Upper lobe of left lung (tissue), 6 donors: ENCODE measurements at places on chromosomes 2 and 18. TPM values are rescaled to one million over a fixed set of nuclear protein-coding genes. Genes with fewer than 3 reads are reported as not detected.
A peak's percentile ranks its signal among the peaks of the same experiment; 100 is the strongest.

The SEPTIN10 gene
- total RNA-seq = 87.8 TPM

The METTL5 gene
- total RNA-seq = 31.6 TPM

The PAIP2B gene
- 5.9 TPM for total RNA-seq

The SERPINB2 gene
- total RNA-seq = 0.49 TPM

GRCh38 chr2:39368846-39369245 is 68.2 kb downstream of the MAP4K3 start:
- no peak overlapping the region for H3K4me3 ChIP-seq
- H3K4me1 ChIP-seq = peaks cover 4% of the 10 kb centered on the region
- no peaks in the 10 kb centered on the region for H3K27me3 ChIP-seq
- no peak overlapping the region for H3K27ac ChIP-seq
- no peaks in the 10 kb centered on the region for H3K36me3 ChIP-seq
- no peak for DNase-seq

- DNase-seq = no peak
- H3K4me3 ChIP-seq = no peak overlapping the region
- H3K36me3 ChIP-seq = no peaks in the 10 kb centered on the region
- no peaks in the 10 kb centered on the region for H3K4me1 ChIP-seq
- no peaks in the 10 kb centered on the region for H3K27me3 ChIP-seq
Observed at GRCh38 chr2:50401772-50402653, 629.9 kb downstream of the NRXN1 start.

- H3K4me3 ChIP-seq = peak within 1 kb of the TSS; percentile 75
- peak; percentile 99 for DNase-seq
- no peaks in the 10 kb centered on the region for H3K36me3 ChIP-seq
- no peaks in the 10 kb centered on the region for H3K27me3 ChIP-seq
- H3K27ac ChIP-seq = peak within 1 kb of the TSS; percentile 87
Observed at GRCh38 chr2:105037572-105038382, at the start of gene MRPS9. MRPS9 (plus strand) TSS chr2:105038069; CDS start chr2:105038093, 24 bp downstream.

- no peak overlapping the region for H3K4me3 ChIP-seq
- no peaks in the 10 kb centered on the region for H3K27me3 ChIP-seq
- no peak overlapping the region for H3K27ac ChIP-seq
- no peaks in the 10 kb centered on the region for H3K4me1 ChIP-seq
- no peaks in the 10 kb centered on the region for H3K36me3 ChIP-seq
- DNase-seq = no peak
Observed at GRCh38 chr2:99899882-99900281, 242.5 kb downstream of the AFF3 start.

DNA sequence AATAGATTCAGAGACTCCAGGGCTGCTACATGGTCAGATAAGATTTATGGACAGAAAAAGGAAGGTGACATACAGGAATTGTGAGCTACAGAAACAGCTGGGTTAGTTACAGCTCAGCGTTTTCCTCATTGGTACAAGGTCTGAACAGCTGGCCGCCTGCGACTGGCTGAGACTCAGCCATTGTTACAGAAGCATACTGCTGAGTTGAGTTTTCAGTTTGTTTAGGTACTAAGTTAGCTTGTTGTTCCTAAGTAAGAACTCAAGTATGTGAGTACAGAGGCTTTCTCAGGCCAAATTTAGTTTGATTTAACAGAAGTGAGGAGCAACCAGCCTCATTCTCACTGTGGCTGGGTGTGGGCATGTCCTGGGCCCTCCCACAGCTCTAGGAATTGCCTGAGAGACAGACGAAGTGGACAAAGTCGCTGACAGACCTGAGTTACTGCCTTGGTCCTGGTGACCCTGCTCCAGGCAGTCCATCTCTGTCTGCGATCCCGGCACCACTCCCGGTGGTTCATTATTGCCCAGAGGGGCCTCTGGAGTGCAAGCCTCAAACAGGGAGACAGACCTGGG is 27.8 kb upstream of the RHOB start:
- no peaks in the 10 kb centered on the region for H3K27me3 ChIP-seq
- peak; percentile 38 for DNase-seq
- peak overlapping the region; percentile 69 for H3K27ac ChIP-seq

GRCh38 chr18:49561289-49562193 is at the start of gene LIPG:
LIPG (plus strand) TSS chr18:49562057; CDS start chr18:49562309, 252 bp downstream.
- H3K4me3 ChIP-seq = peak within 1 kb of the TSS; percentile 10
- peaks cover 11% of the 10 kb centered on the region for H3K27me3 ChIP-seq
- no peak within 1 kb of the TSS for H3K27ac ChIP-seq

DNA sequence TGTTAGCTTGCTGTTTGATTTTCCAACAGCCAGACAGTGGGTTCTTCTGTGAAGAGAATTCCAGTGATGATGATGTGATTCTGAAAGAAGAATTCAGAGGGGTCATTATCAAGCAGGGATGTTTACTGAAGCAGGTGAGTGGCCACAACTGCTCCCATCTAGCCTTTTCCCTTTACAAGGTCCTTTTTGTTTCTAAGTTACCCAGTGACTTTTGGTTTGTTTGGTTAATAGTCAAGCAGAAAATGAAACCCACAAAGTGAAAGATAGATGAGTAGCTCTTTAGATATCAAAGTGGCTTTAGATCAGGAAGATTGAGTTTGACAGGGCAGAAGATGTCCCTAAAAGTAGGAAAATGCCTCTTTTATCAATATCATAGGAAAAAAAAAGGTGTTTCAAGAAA is 23.3 kb downstream of the PLEK start:
- no peak overlapping the region for H3K4me3 ChIP-seq
- no peaks in the 10 kb centered on the region for H3K27me3 ChIP-seq
- peak overlapping the region; percentile 65 for H3K27ac ChIP-seq
- peaks cover 12% of the 10 kb centered on the region for H3K4me1 ChIP-seq
- no peaks in the 10 kb centered on the region for H3K36me3 ChIP-seq

- no peak overlapping the region for H3K4me3 ChIP-seq
- no peaks in the 10 kb centered on the region for H3K4me1 ChIP-seq
- DNase-seq = no peak
- H3K36me3 ChIP-seq = no peaks in the 10 kb centered on the region
Observed at GRCh38 chr18:32478807-32479206, 8.1 kb upstream of the GAREM1 start.
